ENCODE measurements at places on chromosomes 7 and 10.

GRCh38 chr10:74955796-74956195 lies 129.4 kb downstream of the KAT6B start:
- no peak for DNase-seq

DNA sequence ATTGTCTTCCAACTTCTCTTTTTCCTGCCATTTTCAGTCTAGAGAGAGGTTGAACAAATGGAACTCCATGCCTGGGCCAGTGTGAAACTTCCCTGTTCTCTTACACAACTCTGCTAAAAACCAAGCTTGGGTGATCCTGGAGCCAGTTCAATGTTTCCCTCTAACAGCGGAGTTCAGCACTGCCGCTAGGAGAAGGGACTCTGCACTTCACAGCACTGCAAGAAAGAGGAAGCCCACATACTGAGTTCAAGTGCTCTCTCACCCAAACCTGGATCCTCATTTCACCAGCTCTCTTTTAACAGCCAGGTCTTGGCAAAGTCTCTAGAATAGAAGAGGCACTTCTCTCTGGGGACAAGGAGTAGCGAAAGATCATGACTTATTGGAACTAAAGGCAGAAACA lies 18.8 kb downstream of the FOXI2 start:
- no peak for DNase-seq

- no peak for DNase-seq
These were observed 112.0 kb downstream of the PDE1C start for GRCh38 chr7:31958226-31958625.

- no peak for DNase-seq
These were observed 260.3 kb upstream of the FERD3L start for GRCh38 chr7:19405541-19405940.

DNA sequence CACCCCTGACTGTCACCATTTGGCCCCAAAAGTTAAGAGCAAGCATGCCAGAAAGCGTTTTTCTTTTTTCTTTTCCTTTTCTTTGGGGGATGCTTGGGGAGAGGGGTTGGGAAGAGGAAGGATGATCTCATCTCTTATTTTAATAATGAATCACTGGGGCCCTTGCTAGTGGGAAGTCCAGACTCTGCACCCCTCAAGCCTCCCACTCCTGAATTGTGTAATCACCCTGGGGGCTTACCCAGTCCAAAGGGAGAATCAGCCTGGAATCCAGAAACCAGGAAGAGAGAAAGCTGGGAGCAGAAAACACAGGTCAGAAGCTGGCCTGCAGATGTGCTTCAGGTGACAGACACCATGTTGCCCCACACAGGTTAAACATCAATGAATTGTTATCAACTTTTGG lies 14.7 kb upstream of the HABP2 start:
- no peak for DNase-seq

DNA sequence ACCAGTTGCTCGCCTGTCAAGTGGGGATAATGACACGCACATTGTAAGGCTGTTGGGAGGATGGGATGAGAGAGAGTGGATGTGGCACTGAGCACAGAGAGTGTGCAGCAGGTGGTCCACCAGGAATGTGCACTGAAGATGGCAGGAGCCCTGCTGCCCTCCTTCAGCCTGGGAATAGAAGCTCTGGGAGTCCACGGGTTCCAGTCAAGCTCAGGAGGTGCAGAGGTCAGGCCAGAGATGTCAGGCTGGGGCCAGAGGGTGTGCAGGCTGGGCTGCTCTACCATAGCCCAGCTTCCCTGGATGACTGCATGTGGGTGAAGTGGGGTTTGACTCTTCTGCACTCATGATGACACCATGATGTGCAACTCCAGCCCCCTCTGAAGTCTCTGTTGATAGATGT lies 58.7 kb downstream of the C10orf120 start:
- no peak for DNase-seq

DNA sequence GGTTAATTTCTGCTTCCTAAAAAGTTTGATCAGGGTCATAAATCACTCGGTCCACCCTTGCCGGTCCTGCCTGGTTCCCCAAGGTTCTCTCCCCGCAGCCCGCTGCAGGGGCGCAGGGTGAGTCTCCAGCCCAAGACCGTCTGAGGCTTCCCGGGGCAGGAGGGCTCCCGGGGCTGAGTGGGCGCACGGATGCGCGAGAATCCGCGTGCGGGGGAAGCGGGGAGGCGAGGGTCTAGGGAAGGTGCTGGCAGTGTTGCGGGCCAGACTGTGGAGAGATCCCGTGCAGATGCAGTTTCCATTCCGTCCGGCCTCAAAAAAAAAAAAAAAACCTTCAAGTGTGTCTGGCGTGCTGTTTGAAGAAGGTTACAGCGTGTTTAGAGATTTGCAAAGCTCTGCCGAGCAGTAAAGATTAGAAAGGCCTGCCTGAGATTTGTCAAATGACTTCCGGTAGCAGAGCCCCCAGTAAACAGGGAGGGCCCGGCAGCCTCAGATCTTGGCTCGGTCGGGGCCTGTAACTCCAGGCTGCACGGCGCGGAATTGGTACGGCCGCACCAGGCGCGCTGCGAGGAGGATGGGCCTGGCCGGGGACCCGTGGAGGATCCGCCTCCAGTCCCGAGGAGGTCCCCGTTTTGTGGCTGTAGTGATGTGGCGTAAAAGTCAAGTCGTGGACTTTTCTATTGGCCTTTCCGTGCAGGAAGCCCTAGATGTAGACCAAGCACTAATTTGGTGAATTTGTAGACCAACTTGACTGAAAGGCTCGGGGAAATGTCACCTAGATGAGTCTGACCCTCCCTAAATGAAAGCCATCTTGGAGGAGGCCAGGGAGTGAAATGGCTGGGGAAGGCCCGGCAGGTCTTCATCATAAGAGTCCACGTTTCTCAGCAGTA lies 293.2 kb upstream of the NFE2L3 start:
- DNase-seq: no peak

- DNase-seq: no peak
These were observed 48.4 kb upstream of the GLI3 start for GRCh38 chr7:42285383-42285824.

GRCh38 chr7:31744294-31744874 lies 57.4 kb downstream of the PPP1R17 start:
- DNase-seq: peak; percentile 18

GRCh38 chr10:84156009-84156408 lies 16.7 kb downstream of the GHITM start:
- DNase-seq: no peak

- DNase-seq: no peak
These were observed 317.2 kb downstream of the BICC1 start for GRCh38 chr10:58829839-58830238.

DNA sequence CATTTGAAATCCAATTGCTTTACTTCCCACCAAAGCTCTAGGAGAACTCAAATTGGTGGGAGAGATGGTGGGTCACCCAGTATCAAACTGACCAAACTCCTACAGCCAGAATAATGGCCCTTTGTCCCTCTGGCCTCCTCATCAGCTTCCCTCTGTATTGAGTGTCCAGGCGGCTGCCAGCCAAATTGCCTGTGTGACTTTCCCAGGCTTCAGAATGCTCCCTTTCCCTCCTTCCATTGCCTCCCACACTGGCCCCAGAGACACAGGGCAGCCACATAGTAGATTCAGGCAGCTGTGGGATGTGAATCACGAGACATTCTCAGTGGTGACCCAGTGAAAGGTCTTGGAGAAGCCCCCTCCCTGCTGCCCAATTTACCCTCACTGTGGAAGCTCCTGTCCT lies 12.7 kb upstream of the VDAC2 start:
- DNase-seq: no peak

GRCh38 chr7:25073451-25073850 lies 51.6 kb downstream of the CYCS start:
- DNase-seq: no peak

DNA sequence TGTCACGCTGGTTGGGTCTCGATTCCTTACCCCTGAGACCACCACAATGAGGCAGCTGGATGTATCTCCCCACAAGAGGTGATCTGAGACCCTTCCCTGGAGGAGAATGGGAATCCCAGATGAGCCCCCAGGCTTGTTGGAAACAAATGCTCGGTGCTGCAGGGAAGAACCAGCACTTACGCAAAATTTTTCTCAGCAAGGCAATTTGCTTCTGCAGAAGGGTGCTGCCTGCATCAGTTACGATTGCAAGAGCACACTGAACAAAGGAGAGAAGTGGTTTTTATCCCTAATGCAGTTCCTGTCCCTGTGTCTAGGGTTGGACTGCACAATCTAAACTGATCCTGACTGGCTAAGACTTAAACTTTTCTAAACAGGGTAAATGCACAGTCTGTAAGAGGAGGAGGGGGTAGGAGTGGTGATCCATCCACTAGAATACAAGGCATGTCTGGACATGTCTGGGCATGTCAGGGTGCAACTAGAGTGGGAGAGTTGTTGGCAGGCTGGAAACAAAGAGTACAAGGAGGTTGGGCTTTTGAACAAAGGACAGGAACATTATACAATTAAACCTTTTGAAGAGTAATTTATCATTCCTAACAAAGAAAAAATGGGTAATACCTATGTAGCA lies 114.9 kb upstream of the FAM3C start:
- no peak for DNase-seq

- DNase-seq: no peak
These were observed 891.9 kb downstream of the CNTNAP2 start for GRCh38 chr7:147008530-147008929.

GRCh38 chr10:124149189-124150042 lies 56.0 kb upstream of the CHST15 start:
- no peak for DNase-seq

GRCh38 chr7:2171855-2172254 lies 60.9 kb downstream of the MAD1L1 start:
- DNase-seq: no peak

Measured in hypothalamus (tissue), 51 donors.